ENCODE measurements at places on chromosomes 4 and X. TPM values are rescaled to one million over a fixed set of nuclear protein-coding genes. Genes with fewer than 3 reads are reported as not detected.

The MECP2 gene
- 36.2 TPM for total RNA-seq

The STAG2 gene
- 51.2 TPM for total RNA-seq

The RIPPLY1 gene
- not detected for total RNA-seq

The GLRB gene
- 6.8 TPM for total RNA-seq

The SLC9B2 gene
- 16.3 TPM for total RNA-seq

The BEX4 gene
- 43.4 TPM for total RNA-seq

The ACE2 gene
- not detected for total RNA-seq

The TCEAL6 gene
- total RNA-seq, result not detected

The SMIM31 gene
- total RNA-seq, result not detected

The SPANXN5 gene
- not detected for total RNA-seq

The IL21 gene
- total RNA-seq, result not detected

The PPEF2 gene
- total RNA-seq, result not detected

The TAF7L gene
- total RNA-seq, result 0.27 TPM

The XG gene
- 0.30 TPM for total RNA-seq

The FAAH2 gene
- 0.20 TPM for total RNA-seq

The EFHC2 gene
- not detected for total RNA-seq

The FAM50A gene
- 88.0 TPM for total RNA-seq

DNA sequence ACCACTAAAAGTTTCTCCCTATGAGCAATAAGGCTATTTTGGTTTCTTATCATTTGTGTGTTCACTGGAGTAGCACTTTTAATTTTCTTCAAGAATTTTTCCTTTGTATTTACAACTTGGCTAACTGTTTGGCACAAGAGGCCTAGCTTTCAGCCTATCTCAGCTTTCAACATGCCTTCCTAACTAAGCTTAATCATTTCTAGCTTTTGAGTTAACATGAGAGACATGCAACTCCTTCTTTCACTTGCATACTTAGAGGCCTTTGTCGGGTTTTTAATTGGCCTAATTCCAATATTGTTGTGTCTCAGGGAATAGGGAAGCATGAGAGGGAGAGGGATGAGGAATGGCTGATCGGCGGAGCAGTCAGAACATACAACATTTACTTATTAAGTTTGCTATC is 349.8 kb downstream of the OPHN1 start:
- H3K4me3 ChIP-seq, result no peak overlapping the region
- no peaks in the 10 kb centered on the region for H3K4me1 ChIP-seq
- DNase-seq, result peak; percentile 65

DNA sequence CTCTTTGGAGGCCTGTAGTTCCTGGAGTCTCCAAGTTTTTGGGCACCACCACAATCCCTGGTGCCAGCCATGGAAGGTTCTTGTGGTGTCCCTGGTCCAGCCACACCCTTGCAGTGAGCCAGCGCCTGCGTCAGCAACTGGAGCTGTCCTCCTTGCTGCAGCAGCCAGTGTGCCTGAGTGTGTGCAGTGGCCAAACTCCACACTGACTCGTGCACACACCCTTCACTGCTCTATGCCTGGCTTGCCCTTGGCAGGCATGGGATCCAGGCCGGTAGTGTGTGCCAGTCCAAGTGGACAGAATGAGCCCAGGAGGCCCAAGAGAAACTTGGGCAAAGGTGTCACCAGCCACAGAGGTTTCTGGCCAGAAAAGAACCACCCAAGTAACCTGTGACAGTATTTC is 1074.0 kb downstream of the PCDH18 start:
- no peak for DNase-seq
- H3K36me3 ChIP-seq, result no peaks in the 10 kb centered on the region
- H3K4me3 ChIP-seq, result no peak overlapping the region

DNA sequence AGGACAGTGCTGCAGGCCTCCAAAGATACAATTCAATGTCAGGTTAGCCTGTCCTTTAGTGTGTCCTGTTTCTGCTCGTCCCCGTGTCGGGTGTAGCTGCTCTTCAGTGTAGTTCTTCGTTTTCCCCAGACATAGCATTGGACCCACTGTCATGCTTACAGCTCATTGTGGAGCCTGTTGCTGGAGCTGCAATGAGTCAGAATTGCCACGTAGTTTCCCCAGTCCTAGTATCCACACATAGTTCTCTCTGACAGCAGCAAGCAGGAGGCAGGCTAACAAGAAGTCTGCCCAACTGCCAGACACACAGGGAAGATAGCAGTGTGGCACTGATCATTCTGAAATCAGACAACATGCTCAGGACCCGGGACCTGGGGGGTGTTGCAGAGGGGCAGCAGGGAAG is 49.2 kb downstream of the MOSPD2 start:
- H3K4me1 ChIP-seq, result peaks cover 17% of the 10 kb centered on the region
- no peak overlapping the region for H3K4me3 ChIP-seq
- no peaks in the 10 kb centered on the region for H3K36me3 ChIP-seq

GRCh38 chr4:15897577-15897976 is 41.0 kb downstream of the FGFBP1 start:
- DNase-seq, result no peak
- no peak overlapping the region for H3K4me3 ChIP-seq
- peaks cover 18% of the 10 kb centered on the region for H3K4me1 ChIP-seq
- no peaks in the 10 kb centered on the region for H3K36me3 ChIP-seq
- no peak overlapping the region for H3K27ac ChIP-seq

DNA sequence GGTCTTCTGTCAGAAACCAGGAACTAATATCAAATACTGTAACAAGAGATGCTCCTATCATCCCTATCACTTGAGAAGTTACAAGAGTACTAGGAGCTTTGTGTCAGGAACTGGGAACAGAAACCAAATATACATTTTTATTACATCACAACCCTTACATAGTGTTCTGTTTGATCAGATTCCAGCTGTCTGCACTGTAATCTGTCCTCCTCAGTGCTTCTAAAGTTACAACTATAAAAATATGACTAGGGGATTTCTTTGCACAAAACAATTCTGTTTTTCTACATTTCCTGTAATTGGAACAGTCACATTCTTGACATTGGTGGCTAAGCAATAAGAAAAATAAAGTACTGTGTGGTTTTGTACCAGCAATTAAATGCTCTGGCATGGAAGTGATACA is 686.0 kb downstream of the PDHA2 start:
- H3K27me3 ChIP-seq, result no peaks in the 10 kb centered on the region
- no peak overlapping the region for H3K27ac ChIP-seq
- DNase-seq, result peak; percentile 8

DNA sequence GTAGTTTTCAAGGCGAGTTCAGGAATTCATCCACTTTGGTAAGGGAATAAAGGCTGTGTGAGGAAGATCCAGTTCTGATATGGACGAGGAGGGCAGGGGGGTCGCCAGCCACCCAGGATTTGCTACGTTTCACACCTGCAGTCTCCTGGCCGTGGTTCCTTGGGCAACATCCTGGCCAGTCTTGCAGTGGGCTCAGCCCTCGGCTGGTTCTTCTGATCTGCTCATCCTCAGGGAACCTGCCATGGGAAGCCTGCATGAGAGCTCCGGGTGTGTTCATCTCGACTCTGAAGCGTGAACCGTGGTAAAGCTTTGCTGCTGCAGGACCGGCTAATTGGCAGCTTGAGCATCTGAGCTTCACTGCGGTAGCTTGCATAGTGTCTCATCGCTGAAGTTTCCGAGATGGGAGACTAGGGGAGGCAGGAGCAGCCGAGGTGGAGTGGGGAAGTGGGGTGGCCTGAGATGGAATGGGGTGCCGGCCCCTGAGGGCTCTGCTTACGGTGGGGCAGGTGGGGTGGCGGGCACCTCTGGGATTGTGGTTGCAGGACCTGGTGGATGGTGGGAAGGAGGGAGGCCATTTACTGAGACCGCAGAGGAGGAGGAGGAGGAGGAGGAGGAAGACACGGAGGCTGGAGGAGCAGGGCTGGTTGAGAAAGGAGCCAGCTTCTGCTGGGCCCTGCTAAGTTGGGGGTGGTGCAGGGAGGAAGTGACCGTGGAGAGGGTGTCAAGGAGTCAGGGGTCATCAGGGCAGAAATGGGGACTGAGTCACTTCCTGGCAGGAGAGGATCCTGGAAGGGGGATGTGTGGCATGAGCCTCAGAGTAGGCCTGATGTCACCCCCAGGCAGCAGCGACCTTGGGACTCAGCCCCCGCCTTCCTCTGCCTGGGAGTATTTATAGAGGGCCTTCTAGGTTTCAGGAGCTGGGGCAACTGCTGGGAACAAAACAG is 213.1 kb upstream of the PSAPL1 start:
- H3K27me3 ChIP-seq, result no peaks in the 10 kb centered on the region
- no peak overlapping the region for H3K4me3 ChIP-seq
- DNase-seq, result peak; percentile 57
- peak overlapping the region; percentile 58 for H3K27ac ChIP-seq
- no peaks in the 10 kb centered on the region for H3K36me3 ChIP-seq

DNA sequence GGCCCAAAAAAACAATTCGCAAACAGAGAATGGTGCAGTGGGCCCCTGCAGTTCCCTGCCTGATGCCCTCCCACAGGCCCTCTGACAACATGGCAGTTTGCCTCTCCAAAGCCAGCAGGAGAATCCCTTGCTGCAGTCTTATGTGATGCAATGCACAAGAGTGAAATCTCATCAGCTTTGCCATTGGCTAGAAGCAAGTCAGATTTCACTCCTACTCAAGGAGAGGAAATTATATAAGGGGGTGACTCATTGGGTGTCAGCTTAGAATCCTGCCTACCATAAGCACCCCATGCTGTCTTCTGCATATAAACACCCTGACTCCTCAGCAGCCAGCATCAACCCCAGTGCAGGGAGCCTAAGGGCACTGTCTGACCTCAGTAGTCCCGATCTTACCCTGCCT is 157.3 kb upstream of the LDB2 start:
- DNase-seq, result peak; percentile 82
- no peaks in the 10 kb centered on the region for H3K27me3 ChIP-seq
- H3K4me1 ChIP-seq, result peaks cover 11% of the 10 kb centered on the region
- H3K27ac ChIP-seq, result no peak overlapping the region
- no peaks in the 10 kb centered on the region for H3K36me3 ChIP-seq

- no peak overlapping the region for H3K4me3 ChIP-seq
- peak; percentile 6 for DNase-seq
- H3K36me3 ChIP-seq, result no peaks in the 10 kb centered on the region
Measured at GRCh38 chr4:80362578-80363181, 27.1 kb downstream of the CFAP299 start.

DNA sequence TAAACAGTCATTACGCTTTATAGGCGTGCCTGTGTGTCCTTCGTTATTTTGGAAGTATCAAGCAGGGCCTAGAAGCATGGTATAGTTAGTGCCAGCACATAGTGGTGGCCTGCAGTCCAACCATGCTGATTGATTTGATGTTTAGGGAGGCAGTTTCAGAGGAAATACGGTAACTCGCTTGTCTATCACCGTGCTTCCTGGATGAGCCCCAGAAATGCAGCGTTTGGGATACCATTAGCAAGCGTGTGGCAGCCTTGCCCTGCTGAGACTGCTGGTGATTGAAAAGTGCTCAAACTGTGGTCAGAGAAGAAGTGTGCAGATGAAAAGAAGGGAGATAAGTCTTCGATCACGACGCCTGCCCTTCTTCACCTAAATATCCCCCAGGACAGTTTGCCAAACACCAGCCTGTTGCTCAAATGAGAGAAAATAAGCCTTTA is 158.4 kb downstream of the CHIC2 start:
- DNase-seq, result peak; percentile 71
- H3K4me1 ChIP-seq, result peaks cover 18% of the 10 kb centered on the region
- H3K4me3 ChIP-seq, result peak overlapping the region; percentile 59
- H3K27me3 ChIP-seq, result no peaks in the 10 kb centered on the region

- H3K27me3 ChIP-seq, result no peaks in the 10 kb centered on the region
- no peak overlapping the region for H3K27ac ChIP-seq
- no peak overlapping the region for H3K4me3 ChIP-seq
Measured at GRCh38 chr4:72948080-72948479, 121.4 kb downstream of the COX18 start.

GRCh38 chr4:76722838-76723237 is 175.1 kb downstream of the SOWAHB start:
- no peak for DNase-seq
- H3K27ac ChIP-seq, result peak overlapping the region; percentile 61
- no peaks in the 10 kb centered on the region for H3K36me3 ChIP-seq
- no peaks in the 10 kb centered on the region for H3K27me3 ChIP-seq
- H3K4me1 ChIP-seq, result peaks cover 26% of the 10 kb centered on the region

DNA sequence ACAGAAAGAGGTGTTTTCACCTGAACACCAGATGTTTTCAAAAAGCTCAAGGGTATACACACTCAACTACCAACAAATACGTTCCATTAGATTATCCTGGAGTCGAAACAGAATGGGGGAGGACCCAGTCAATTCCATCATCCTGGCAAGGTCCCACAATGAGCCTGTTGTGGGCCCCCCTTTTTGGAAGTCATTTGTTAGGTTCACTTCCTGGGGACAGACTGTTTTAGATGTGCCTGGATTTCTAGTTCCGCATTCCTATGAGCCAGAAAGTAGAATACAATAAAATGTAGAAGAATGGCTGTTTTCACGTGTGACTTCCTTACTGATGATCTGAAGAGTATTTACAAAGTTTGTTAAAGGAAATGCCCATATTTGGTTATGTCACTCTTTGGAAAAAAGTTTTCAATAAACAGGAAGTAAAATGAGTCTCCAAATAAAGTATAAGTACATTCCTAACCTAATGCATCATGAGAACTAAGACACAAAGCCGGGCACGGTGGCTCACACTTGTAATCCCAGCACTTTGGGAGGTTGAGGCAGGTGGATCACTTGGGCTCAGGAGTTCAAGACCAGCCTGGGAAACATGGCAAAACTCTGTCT is 192.5 kb downstream of the MAML3 start:
- peaks cover 2% of the 10 kb centered on the region for H3K4me1 ChIP-seq
- H3K4me3 ChIP-seq, result no peak overlapping the region
- H3K36me3 ChIP-seq, result no peaks in the 10 kb centered on the region
- H3K27me3 ChIP-seq, result no peaks in the 10 kb centered on the region
- no peak for DNase-seq

DNA sequence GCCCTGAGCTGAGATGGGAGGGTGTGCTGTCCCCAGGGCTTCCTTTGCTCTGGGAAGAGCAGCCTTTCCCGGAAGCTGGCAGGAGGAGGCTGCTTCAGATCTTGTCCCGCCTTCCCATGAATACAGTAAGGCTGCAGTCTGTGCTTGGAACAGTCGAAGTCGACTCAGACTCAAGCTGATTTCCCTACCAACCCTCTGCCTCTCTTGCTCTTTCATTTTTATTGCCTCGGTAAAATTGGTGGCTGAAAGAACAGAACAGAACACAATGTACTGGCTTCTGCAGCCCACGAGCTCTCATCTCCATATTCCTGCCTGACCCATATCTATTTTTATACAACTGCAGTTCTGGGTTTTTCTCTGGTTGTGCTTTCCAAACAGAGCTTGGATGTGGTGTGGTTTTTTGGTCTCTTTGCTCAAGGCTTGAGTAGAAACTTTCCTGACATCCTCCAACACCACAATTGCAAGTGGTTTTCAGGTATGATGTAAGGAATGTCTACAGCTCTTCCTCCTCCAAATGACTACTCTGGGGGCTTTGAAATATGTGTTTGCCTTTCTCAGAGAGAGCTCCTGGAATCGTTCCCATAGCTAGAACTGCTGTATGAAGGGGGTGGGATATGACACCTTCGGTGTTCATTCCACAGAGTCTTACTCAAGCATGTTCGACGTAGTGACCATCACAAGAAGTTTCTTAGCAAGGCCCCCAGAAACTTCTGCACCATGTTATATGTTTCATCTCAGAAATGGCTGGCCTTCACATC is 61.3 kb downstream of the ENPP6 start:
- no peak overlapping the region for H3K4me3 ChIP-seq
- no peak for DNase-seq
- no peaks in the 10 kb centered on the region for H3K36me3 ChIP-seq
- no peaks in the 10 kb centered on the region for H3K4me1 ChIP-seq
- no peak overlapping the region for H3K27ac ChIP-seq
- H3K27me3 ChIP-seq, result no peaks in the 10 kb centered on the region

- no peak overlapping the region for H3K27ac ChIP-seq
- no peak for DNase-seq
- no peak overlapping the region for H3K4me3 ChIP-seq
- H3K27me3 ChIP-seq, result no peaks in the 10 kb centered on the region
- H3K36me3 ChIP-seq, result no peaks in the 10 kb centered on the region
- no peaks in the 10 kb centered on the region for H3K4me1 ChIP-seq
Measured at GRCh38 chrX:93695981-93696380, 22.0 kb downstream of the FAM133A start.

Data from astrocyte (in vitro differentiated cells and primary cell).